ENCODE measurements at places on chromosomes 3 and 15.

- no peak for DNase-seq
Observed at GRCh38 chr15:57415602-57416001, 39.3 kb downstream of the CGNL1 start.

GRCh38 chr3:72265256-72266015 is 480.5 kb upstream of the PROK2 start:
- DNase-seq: no peak

DNA sequence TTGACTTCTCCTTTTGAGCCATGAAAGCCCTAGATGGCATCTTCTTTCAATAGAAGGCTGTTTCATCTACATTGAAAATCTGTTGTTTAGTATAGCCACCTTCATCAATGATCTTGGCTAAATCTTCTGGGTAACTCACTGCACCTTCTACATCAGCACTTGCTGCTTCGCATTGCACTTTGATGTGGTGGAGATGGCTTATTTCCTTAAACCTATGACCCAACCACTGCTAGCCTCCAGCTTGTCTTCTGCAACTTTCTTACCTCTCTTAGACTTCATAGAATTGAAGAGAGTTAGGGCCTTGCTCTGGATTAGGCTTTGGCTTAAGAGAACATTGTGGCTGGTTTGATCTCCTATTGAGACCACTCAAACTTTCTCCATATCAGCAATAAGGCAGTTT is 189.8 kb downstream of the PLCL2 start:
- no peak for DNase-seq

DNA sequence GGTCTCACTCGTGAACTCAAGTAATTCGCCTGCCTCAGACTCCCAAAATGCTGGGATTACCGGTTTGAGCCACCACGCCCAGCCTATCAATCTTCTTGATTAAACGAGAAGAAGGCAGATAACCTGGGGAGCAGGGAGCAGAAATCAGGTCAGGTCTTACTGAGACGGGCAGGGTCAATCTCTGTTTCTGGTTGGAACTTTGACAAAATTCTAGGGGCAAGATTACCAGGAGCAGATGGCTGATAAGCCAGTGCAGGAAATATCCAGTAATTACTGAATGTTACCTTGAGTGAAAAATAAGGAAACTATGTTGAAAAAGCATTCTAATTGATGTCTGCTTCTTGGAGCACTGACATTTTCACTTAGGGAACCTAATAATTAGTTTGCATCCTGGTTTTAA is 24.4 kb upstream of the GOLM2 start:
- DNase-seq: no peak

DNA sequence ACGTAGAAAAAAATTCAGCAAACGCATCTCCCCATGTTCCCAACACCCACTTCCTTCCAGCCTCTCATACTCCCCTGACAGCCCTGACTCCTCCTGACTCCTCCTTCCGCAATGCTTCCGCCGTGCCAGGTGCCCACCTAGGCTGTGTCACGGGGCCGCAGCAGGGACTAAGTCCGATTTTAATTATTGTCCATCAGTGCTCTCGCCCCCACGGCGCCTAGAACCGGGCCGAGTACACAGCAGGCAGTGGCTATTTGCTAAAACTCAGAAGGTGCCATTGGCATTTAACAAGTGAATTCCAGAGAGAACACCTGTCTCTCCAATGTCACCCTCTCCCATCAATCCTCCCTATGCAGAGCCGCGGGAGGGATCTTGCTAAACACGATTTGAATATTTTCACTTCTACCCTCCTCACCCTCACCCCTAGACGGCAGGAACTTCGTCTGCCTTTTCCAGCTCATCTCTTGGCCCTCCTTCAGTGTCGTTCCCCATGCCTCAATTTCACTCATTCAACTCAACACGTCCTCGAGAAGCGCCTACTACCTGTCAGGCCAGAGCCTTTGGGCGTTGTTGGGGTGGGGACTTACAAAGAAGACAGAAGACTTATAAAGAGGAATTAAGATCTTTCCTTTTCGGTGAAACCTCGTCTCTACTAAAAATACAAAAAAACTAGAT is 11.5 kb upstream of the SHF start:
- no peak for DNase-seq
